Left ventricle myocardium inferior (tissue), 1 donor: ENCODE measurements at places on chromosomes 6 and 20. TPM values are rescaled to one million over a fixed set of nuclear protein-coding genes. Genes with fewer than 3 reads are reported as not detected.
A peak's percentile ranks its signal among the peaks of the same experiment; 100 is the strongest.

DNA sequence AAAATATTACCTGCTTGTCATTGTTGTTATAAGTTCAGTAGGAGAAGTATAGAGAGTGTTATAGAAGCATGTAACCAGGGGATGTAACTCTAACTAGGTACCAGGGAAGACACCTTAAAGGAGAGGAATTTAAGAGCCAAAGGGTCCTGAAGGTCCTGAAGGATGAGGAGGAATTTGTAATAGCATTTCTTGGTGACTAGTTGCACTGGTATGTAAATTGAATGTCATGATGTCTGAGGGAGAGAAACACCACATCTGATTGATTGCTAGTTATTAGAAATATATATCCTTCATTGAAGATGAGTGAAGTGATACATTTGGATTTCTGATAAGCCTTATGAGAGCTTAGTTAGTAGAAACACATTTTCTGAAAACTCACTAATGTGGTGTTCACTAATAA, 643.8 kb downstream of the RFPL4B start:
- H3K4me3 ChIP-seq = no peak overlapping the region
- no peaks in the 10 kb centered on the region for H3K4me1 ChIP-seq
- H3K36me3 ChIP-seq = no peaks in the 10 kb centered on the region
- H3K27me3 ChIP-seq = no peaks in the 10 kb centered on the region
- H3K27ac ChIP-seq = no peak overlapping the region

- H3K4me3 ChIP-seq = no peak overlapping the region
- no peaks in the 10 kb centered on the region for H3K27me3 ChIP-seq
- H3K4me1 ChIP-seq = no peaks in the 10 kb centered on the region
Measured at GRCh38 chr6:77837034-77837784, 184.4 kb downstream of the MEI4 start.

DNA sequence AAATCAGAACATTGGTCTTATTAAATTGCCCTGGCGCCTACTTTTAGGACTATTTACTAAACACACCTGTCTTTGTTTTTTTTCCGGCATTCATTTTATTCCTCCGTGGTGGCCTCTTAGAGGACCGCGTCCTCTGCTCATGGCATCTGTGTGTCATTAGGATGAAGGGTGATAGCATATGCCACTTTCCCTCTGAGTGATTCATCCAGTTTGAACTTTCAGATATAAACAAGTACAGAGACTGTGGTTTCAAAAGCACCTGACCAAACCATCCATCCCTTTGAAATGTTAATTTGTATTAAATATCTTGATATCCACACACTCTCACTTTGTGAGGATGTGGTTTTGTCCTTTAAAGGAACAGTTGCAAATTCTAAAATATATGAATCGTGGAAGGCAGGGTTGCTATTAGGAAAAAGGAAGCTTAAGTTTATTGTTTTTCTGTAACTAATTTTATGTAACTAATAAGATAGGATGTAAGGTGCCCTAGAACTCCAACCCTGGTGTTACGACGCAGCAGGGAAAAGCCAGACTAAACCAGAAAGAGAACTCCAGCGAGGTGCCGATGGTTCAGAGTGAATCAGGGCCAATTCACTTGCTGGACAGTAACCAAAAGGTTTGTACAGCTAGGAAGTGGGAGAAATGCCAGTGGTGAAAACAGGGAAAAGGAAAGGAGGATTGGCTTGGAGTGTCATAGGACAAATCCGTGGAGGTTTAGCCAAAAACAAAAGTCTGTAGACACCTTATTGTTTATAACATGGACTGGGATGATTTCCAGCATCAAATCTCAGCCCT, 98.7 kb downstream of the SHLD1 start:
- H3K4me3 ChIP-seq = no peak overlapping the region
- H3K27me3 ChIP-seq = no peaks in the 10 kb centered on the region

GRCh38 chr20:33840759-33841435, 29.7 kb downstream of the CHMP4B start:
- H3K27me3 ChIP-seq = no peaks in the 10 kb centered on the region
- H3K36me3 ChIP-seq = no peaks in the 10 kb centered on the region
- no peak overlapping the region for H3K4me3 ChIP-seq
- H3K4me1 ChIP-seq = peaks cover 98% of the 10 kb centered on the region

DNA sequence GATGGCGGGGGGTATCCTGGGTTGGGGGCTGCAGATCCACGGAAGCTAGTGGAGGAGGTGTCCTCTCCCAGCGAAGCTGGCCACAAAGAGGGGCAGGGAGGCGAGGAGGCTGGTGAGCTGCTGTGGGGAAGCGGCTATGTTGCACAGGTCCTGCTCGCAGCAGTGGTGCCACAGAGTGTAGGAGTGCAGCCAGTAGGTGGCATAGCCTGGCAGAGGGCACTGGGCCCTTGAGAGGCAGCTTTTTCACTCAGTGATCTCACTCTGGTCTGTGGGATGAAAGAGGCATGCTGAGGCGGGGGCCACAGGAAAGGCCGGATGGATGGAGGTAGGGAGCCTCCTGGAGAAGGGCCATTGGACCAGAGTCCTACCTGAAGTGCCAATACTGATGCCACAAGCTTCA, 2.9 kb upstream of the LY6G6D start:
- no peaks in the 10 kb centered on the region for H3K36me3 ChIP-seq
- DNase-seq = no peak
- no peak overlapping the region for H3K4me3 ChIP-seq
- peaks cover 9% of the 10 kb centered on the region for H3K27me3 ChIP-seq
- H3K27ac ChIP-seq = no peak overlapping the region

- no peak overlapping the region for H3K4me3 ChIP-seq
- no peak overlapping the region for H3K27ac ChIP-seq
- DNase-seq = no peak
- no peaks in the 10 kb centered on the region for H3K27me3 ChIP-seq
- no peaks in the 10 kb centered on the region for H3K36me3 ChIP-seq
Measured at GRCh38 chr6:157443066-157443800, 62.2 kb downstream of the ZDHHC14 start.

GRCh38 chr6:170024940-170025339, 265.9 kb downstream of the DLL1 start:
- H3K27ac ChIP-seq = no peak overlapping the region
- peaks cover 18% of the 10 kb centered on the region for H3K27me3 ChIP-seq
- no peaks in the 10 kb centered on the region for H3K36me3 ChIP-seq
- DNase-seq = peak; percentile 40

DNA sequence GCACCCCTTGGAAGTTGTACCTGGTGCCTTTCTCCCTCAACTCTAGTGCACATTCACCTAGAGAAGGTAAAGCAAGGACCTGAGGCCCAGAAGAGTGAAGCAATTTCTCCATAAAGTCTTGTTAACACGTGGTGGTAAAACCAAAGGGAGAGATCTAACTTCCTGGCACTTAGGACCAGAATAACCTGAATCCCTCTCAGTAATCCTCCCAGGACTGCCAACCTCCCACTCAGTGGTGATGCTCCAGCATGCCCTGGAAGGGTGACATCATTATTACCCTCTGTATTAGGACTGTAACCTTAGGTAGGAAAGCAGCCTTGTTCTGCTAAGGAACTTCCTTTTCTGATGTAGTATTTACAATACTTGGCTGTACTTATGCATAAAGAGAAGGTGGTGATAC, 330.6 kb upstream of the MARCKS start:
- no peaks in the 10 kb centered on the region for H3K4me1 ChIP-seq
- no peak overlapping the region for H3K27ac ChIP-seq
- no peak for DNase-seq
- no peak overlapping the region for H3K4me3 ChIP-seq
- H3K36me3 ChIP-seq = no peaks in the 10 kb centered on the region

GRCh38 chr6:134468633-134469032, 150.7 kb upstream of the SGK1 start:
- peaks cover 5% of the 10 kb centered on the region for H3K4me1 ChIP-seq
- H3K36me3 ChIP-seq = no peaks in the 10 kb centered on the region
- H3K27ac ChIP-seq = no peak overlapping the region
- no peaks in the 10 kb centered on the region for H3K27me3 ChIP-seq
- no peak overlapping the region for H3K4me3 ChIP-seq

DNA sequence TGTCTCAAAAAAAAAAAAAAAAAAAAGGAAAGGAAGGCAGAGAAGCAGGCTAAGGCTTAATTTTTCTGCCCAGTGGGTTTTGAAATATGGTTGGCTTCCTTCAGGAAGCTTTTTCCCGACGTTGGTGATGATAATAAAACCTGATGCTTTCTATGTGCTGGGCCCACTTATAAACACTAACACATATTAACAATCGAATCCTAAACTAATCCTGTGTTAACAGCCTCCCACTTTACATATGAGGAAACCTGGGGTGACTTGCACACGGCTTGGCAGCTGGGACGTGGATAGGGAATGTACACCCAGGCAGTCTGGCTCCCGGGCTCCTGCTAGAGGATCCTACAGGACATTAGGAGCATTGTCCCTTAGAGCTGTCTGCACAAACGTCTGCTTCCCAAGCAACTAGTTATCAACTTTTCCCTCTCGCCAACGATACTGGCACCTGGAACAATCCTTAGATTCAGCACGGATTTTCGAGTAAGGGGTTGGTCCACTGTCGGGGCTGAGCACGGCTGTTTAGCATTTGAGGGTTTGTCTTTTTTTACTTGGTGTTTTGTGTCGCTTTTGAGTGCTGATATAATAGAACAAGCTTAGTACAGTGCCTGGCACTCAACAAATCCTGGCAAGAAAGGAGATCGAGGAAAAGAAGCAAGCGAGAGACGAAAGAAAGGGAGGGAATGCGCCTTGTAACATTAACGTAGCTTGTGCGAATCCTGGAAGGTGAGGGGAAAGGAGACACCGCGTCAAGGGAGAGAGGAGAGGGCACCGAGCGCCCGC, 622 bp upstream of the KIZ start:
- H3K4me3 ChIP-seq = peak overlapping the region; percentile 98
- peaks cover 6% of the 10 kb centered on the region for H3K27me3 ChIP-seq
- H3K27ac ChIP-seq = peak overlapping the region; percentile 87
- no peak for DNase-seq

DNA sequence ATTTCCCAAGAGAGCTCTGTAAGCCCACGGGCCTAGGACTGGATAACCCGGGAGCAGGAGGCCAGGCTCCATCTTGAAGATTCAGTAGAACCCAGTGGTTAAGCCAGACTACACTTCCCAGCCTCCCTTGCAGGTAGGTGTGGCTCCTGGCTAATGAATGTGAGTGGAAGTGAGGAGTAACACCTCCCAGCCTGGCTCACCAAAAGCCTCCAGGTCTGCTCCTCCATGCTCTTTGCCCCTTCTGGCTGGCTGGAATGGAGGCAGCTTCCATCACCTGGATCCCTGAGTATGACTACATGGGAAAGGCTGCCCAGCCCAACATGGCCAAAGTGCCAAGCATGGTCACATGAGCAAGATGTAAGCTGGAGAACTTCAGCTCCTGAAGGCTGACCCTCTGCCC, 9.7 kb downstream of the LRRN4 start:
- no peak overlapping the region for H3K27ac ChIP-seq
- no peak for DNase-seq
- no peak overlapping the region for H3K4me3 ChIP-seq
- no peaks in the 10 kb centered on the region for H3K4me1 ChIP-seq
- H3K36me3 ChIP-seq = peaks cover 33% of the 10 kb centered on the region

DNA sequence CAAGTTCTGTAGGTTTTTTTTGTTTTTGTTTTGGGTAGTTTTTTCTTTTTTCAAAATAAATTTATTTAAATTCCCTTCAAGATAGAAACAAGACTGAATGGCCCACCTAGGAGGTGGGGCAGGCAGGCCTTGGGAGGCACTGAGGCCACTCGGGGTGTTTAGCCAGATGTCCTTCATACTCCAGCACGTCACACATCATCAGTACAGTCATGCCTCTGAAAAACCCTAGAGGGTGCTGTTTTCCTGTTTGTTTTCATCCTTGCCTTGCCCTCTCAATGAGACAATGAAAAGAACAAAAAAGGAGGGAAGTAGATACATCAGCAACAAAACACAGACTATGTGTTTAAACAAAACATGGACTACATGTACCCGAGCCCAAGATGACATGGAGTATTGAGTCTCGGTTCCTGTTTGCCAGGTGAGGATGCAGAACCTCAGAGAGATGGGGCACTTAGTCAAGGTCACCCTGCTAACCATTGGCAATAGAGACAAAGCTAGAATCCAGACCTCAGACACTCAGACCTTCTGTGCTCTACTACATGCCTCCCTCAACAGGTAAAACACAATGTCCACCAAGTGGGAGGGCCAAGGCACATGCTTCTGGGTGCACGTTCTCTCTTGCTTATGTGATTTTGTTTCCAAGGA, 26.8 kb upstream of the CLIC5 start:
- H3K4me1 ChIP-seq = peaks cover 74% of the 10 kb centered on the region
- peak overlapping the region; percentile 29 for H3K27ac ChIP-seq
- no peaks in the 10 kb centered on the region for H3K27me3 ChIP-seq
- H3K36me3 ChIP-seq = no peaks in the 10 kb centered on the region

- H3K27ac ChIP-seq = no peak overlapping the region
- no peak for DNase-seq
- H3K4me1 ChIP-seq = no peaks in the 10 kb centered on the region
Measured at GRCh38 chr6:56345376-56345995, 98.1 kb upstream of the COL21A1 start.

GRCh38 chr20:12722091-12722490, 286.7 kb upstream of the SPTLC3 start:
- no peaks in the 10 kb centered on the region for H3K27me3 ChIP-seq
- no peaks in the 10 kb centered on the region for H3K36me3 ChIP-seq
- no peaks in the 10 kb centered on the region for H3K4me1 ChIP-seq
- no peak overlapping the region for H3K27ac ChIP-seq
- no peak overlapping the region for H3K4me3 ChIP-seq

GRCh38 chr6:107330168-107330567, 129.2 kb downstream of the PDSS2 start:
- DNase-seq = no peak
- no peaks in the 10 kb centered on the region for H3K36me3 ChIP-seq
- no peak overlapping the region for H3K4me3 ChIP-seq
- no peaks in the 10 kb centered on the region for H3K27me3 ChIP-seq
- H3K27ac ChIP-seq = no peak overlapping the region

DNA sequence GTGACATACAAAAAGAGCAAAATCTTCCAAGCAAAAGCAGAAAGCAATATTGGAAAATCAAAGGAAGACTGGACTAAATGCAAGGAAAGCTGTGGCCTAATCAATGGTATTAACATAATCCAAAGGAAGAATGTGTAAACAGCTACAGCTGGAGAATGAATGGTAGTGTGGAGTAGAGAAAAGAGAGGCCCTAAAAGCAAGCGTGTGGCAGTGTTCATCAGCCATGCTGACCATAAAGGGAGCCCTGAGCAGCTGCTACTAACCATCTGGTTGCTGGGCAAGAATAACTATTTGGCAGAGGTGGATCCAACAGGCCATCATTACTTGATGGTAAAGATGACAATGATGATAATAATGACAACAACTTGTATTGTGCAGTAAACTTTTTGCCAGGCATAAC, 148.5 kb upstream of the BEND6 start:
- no peak for DNase-seq
- H3K27me3 ChIP-seq = no peaks in the 10 kb centered on the region
- H3K27ac ChIP-seq = peak overlapping the region; percentile 50

GRCh38 chr6:140460267-140460666, 1085.8 kb upstream of the CITED2 start:
- no peaks in the 10 kb centered on the region for H3K36me3 ChIP-seq
- no peak overlapping the region for H3K27ac ChIP-seq
- no peak overlapping the region for H3K4me3 ChIP-seq
- peaks cover 17% of the 10 kb centered on the region for H3K4me1 ChIP-seq
- H3K27me3 ChIP-seq = no peaks in the 10 kb centered on the region

The MAFB gene
- total RNA-seq = 10.2 TPM

The ZSCAN23 gene
- 1.5 TPM for total RNA-seq

The CLIC5 gene
- 285 TPM for total RNA-seq

The BMP6 gene
- 5.2 TPM for total RNA-seq

The CST5 gene
- total RNA-seq = not detected

The SLC29A1 gene
- total RNA-seq = 154 TPM

The TP53TG5 gene
- total RNA-seq = 0.80 TPM

The TFAP2D gene
- not detected for total RNA-seq
